ENCODE measurements at places on chromosomes 13 and 19.

- no peak for DNase-seq
Observed at GRCh38 chr19:19321141-19321577, 530 bp downstream of the MAU2 start.

- DNase-seq, result no peak
Observed at GRCh38 chr19:22335716-22336115, 49.5 kb downstream of the ZNF729 start.

DNA sequence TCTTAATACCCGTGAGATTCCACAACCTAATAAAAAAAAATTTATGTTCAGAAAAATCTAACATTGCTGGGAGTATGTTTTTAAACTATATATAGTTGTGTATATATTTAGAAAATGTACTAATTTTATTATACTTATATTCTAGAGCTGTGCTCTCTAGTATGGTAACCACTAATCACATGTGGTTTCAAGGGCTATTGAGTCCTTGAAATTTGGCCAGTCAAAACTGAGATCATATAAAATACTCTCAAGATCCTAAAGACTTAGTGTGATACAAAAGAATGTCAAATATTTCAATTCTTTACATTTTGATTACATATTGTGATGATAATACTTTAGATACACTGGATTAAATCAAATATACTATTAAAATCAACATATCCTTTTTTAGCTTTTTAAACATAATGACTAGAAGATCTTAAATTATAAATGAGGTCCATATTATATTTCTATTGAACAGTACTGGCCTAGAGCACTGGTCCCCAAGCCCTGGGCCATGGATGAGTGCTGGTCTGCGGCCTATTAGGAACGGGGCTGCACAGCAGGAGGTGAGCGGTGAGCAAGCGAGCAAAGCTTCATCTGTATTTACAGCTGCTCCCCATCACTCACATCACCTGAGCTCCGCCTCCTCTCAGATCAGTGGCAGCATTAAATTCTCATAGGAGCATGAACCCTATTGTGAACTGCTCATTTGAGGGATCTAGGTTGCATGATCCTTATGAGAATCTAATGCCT, 176.5 kb upstream of the NBEA start:
- DNase-seq, result no peak

DNA sequence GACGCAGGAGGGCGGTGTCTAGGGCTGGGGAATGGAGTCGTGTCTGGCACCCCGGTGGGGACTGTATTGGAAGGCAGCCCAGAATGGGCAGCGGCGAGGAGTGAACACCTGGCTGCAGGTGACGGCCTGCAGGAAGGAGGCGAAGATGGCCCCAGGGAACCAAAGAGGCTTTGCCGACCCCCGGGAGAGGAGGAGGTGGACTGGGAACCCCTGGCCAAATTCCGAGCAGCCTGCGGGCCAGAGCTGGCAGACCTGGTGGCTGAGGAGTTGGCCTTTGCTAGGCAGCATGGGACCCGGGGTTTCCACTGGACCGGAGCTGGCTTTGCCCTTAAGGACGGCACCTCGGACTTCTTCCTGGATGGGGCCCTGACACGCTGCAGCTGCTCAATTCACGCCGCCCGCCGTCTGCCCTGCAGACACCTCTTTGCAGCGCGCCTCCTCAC, 25.9 kb downstream of the ZSWIM9 start:
- DNase-seq, result no peak

- no peak for DNase-seq
Observed at GRCh38 chr13:77767413-77767812, 69.9 kb downstream of the SLAIN1 start.

- no peak for DNase-seq
Observed at GRCh38 chr13:101545521-101545920, 93.0 kb downstream of the ITGBL1 start.

DNA sequence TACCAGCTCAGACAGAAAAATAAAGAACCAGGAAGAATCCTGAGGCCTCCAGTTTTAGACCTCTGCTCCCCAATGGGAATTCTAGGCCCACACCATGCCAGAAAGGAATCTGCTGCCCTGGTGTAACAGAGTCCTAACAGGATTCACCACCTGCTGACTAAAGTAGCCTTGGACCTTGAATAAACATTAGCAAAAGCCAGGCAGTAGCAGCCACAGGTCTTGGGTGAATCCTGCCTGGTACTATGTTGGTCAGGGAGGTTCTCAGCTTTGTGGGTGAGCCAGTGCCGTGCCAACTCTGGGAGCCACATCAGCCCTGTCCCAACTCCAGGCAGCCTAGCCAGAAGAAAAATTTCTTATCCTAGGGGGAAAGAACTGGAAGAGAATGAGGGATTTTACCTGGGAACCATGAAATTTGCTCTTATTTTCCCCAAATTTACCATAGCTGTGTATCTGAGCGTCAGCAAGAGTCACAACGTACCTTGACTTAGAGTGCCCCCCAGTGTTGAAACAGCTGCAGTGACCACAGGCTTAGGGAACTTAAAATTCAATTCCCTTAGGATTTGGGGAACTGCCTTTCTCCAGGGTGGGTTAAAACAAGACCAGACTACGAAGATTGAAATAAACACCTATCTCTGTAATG, 1895.6 kb upstream of the PRR20A start:
- no peak for DNase-seq

DNA sequence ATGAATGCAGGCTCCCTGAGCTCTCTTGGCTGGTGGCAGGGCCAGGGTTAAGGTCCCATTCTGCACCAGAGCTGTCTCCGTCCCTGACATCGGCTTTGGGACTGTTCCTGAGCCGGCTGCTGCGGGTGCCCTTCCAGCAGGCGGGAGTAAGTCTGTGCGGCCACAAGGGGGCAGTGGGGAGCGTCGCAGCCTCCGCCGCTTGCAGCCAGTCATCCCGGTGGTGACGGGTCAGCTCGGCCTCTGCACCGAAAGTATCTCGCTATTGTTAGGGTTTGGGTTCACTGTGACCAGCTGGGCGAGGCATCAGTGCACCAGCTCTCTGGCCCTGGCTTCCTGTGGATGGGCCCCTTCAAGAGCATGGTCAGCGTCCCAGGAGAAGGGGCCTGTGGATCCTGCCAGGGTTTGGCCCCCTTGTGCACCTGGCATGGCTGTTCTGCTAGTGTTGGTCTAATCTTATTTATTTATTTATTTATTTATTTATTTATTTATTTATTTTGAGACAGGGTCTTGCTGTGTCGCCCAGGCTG, 15.1 kb downstream of the NDUFB7 start:
- peak; percentile 89 for DNase-seq

GRCh38 chr13:38685431-38685830, 1.4 kb upstream of the FREM2 start:
- no peak for DNase-seq

DNA sequence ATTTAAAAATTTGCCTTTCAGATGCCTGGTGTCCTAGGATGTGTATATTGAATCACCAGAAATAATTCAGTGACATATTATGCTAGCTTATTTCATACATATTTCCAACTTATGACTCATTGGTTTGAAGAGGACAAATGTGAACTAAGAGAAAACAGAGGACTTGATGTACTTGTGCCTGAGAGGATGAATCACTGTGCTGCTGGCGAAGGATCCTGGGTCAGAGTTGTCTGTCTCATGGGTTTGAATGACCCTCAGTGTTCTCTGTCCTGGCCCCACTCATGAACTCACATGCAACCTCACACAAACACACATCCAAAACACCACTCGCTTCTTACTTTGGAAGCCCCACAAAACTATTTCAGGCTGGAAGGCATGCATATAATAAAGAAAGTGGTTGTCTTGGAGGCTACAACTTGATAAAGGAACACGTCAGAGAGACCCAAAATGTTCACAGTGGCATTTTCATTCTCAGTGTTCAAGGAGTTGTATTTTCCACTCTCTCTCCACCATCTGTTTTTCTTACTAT, 129.0 kb upstream of the SPRY2 start:
- no peak for DNase-seq

Measured in stimulated activated CD8-positive, alpha-beta memory T cell treated with anti-CD3 and anti-CD28 coated beads, Interleukin-4, amount 100 ng/mL, for 48 hours (primary cell).